CD4-positive, alpha-beta T cell treated with Interleukin-1 beta for 1 hour (primary cell): ENCODE measurements at places on chromosomes 3 and 15.

DNA sequence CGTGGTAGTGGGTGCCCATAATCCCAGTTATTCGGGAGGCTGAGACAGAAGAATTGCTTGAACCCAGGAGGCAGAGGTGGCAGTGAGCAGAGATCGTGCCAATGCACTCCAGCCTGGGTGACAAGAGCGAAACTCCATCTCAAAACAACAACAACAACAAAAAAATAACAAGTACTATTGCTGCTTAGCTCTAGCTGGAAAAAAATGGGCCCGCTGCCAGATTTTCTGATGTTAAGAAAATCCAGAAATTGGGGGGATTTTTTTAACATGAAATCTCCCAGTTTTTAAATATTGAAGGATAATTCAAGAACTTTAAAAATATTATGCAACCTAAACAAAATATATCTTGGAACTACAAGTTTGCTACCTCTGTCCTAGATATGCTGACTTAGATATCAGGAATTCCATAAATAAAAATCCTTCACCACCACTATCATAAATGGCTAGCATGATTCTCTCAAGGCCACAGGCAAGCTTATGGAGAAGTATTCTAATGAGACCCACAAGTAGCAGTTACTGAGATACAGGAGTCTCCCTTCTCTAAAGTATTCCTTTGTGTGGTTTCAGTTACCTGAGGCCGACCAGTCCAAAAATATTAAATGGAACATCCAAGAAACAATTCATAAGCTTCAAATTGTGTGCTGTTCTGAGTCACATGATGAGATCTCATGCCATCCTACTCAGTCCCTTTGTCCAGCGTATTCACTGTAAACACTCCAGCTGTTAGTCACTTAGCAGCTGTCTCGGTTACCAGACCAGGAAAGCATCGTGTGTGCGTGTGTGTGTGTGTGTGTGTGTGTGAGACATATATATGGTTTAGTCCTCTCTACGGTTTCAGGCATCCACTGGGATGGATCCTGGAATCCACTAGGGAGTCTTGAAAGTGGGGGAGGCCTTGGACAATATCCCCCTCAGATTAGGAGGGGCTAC, 277.2 kb downstream of the TBL1XR1 start:
- DNase-seq: no peak

DNA sequence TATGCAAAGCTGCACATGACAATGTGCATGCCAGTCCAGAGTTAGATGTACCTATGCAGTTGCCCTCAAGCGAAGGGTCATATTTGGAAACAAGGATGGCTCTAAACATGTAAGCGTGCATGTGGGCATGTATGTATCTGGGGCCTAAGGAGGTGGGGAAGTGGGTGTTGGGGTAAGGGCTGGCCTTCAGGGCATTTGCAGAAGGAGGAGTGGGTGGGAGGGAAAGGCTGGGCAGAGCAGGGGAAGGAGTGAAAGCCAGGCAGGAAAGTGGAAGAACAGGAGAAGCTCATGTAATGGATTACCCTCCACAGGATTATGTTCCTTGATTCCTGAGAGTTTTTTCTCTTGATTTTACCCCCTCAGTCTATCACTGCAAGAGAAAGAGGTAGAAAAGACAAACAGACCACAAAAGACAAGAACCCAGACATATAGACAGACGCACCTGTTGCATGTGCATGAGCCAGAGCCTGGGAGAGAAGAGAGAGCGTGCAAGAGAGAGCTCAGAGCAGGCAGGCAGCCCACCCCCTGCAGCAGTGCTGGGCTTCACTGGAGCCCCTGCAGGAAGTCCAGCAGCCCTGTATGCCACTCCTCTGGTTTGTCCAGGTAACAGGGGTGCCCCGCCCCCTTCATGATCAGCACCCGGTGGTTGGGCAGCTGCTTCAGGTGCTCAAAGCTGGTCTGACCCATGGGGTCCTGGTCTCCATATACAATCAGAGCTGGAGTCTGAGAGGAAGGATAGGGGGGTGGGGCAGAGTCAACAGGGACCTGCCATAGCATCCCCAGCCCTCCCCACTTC, 1.8 kb upstream of the PCBP4 start:
- no peak for DNase-seq

- DNase-seq: no peak
These were observed 156.9 kb upstream of the EIF1B start for GRCh38 chr3:40152482-40153133.

GRCh38 chr3:10930666-10931040, 61.9 kb upstream of the SLC6A1 start:
- no peak for DNase-seq

GRCh38 chr3:83842511-83842910, 1116.3 kb upstream of the CADM2 start:
- no peak for DNase-seq

DNA sequence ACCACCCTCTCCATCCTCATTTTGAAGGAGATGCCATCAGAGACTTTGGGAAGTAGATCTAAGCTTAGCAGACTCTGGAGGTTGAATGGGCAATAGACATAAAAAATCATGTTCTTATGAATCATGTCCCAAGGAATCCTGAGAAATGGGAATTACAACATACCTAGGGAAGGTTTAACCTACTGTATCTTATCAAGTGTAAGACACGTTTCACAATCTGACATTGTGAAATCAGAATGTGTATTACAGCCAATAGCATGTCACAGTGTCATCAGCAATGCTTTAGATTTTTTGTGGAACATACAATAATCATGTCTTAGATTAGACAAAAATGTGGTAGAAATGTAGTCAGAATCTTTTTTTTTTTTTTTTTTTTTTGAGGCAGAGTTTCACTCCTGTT, 332.4 kb upstream of the TLE3 start:
- DNase-seq: no peak

- DNase-seq: no peak
These were observed 47.7 kb upstream of the ANKRD28 start for GRCh38 chr3:15845475-15845874.

DNA sequence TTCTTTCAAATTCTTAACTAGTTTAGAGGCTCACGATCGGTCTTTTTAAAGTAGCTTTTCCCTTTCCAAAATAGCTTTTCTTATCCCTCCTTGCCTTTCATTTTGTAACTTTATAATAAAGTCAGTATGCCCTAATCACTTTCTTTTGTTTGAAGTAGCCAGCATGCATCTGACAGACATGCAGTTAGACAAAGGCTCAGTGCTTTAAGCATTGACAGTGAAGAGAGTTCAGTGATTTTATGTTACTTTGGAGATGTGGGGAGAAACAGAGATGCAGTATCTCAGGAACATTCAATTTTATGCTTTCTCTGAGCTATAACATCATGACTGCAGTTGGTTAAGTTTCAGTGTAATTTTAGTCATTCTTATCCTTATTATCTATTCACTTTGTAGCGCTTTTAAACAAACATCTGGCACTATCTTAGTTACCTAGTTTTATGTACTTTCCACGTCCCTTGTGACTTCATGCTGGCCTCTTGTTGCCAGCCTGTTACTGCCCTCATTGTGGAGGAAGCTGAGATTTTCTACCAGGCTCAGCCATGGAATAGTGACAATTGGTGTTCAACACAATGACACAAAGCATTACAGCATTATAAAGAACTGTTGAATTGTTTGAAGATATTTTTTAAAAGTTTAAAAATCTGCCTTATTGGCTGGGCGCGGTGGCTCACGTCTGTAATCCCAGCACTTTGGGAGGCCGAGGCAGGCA, 90.3 kb downstream of the AKAP13 start:
- no peak for DNase-seq

DNA sequence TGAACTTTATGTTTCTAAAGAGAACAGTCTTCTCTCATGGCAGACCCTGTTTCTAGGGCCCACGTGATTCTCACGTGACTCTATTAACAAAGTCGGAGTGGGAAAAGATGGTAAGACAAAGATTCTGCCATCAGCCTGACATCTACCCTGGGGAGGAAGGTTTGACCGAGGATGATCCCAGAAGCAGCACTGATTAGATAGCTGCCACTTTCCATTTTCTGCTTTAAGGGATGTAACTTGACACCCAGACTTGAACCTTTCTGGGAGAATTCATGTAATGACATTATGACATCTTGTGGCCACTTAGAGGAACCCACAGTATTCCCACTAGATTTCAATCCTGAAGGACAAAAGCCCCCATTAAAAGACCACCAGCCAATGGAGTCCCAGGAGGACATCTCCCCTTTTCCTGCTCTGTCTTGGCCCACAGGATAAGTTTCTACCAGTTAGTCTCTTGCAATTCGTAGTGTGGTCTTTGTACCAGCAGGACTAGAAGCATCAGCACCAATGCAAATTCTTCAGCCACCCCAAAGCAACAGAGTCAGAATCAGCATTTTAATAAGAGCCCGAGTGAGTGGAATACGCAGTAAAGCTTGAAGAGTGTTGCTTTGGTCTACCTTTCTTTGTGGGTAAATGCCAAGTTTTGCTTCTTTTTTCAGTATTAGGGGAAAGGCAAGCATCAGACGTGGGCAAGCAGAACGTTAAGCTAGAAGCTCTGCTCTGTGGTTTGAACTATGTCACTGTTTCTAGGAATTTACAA, 480.5 kb upstream of the PROK2 start:
- no peak for DNase-seq

DNA sequence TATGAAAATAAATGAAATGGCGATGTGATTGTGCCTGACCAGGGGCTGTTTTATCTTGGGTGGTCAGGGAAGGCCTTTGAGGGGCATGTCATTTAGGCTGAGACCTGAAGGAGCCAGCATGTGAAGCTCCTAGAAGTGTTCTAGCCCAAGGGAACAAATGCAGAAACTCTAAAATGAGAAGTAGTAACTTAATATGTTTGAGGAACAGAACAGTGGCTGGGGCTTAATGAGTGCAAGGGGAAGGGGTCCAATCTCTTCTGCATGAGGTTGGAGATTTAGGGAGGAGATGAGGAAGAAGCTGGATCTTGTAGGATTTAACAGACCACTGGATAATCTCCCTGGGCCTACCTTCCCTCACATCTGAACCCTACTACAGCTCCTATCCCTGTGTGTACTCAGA, 110.5 kb downstream of the AKAP13 start:
- no peak for DNase-seq

GRCh38 chr15:89472785-89473256, 23.6 kb downstream of the RHCG start:
- DNase-seq: peak; percentile 15

- no peak for DNase-seq
These were observed 12.5 kb upstream of the FBLN2 start for GRCh38 chr3:13536432-13536831.

GRCh38 chr15:98776607-98777281, 128.4 kb downstream of the IGF1R start:
- peak; percentile 28 for DNase-seq

DNA sequence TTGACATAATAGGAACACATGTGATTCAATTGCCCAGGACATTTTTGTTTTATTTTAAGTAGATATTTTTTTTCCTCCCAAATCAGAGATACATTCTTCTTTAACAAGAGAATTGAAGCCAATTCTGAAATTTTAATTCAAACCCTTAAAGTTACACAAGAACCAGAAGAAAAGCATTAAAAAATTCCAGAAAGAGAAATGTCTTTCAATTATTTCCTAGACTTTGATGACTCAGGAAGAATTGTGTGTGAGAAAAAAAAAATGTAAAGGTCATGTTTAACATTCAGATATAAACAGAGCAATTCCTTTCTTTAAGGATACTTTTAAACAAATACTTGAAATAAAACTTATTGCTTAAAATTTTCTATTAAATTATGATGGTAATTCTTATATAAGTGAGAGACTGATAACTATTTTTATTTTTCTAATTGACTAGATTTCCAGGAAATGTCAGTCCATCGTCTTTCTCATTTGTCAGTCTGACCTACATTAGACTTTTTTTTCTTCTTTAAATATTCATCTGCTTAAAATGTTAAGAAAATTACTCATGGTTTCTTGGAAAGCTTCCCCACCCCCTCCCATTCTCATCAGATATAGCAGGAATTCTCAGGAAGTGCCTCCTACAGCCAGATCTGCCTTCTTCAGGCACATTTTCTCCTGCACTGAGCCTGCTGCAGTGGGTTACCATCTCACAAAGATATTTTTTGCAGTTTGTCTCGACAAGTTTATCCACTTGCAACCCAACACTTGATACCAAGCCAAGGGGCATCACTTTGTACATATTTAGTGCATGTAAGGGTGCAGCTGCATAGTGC, 261.8 kb upstream of the CBLB start:
- no peak for DNase-seq

DNA sequence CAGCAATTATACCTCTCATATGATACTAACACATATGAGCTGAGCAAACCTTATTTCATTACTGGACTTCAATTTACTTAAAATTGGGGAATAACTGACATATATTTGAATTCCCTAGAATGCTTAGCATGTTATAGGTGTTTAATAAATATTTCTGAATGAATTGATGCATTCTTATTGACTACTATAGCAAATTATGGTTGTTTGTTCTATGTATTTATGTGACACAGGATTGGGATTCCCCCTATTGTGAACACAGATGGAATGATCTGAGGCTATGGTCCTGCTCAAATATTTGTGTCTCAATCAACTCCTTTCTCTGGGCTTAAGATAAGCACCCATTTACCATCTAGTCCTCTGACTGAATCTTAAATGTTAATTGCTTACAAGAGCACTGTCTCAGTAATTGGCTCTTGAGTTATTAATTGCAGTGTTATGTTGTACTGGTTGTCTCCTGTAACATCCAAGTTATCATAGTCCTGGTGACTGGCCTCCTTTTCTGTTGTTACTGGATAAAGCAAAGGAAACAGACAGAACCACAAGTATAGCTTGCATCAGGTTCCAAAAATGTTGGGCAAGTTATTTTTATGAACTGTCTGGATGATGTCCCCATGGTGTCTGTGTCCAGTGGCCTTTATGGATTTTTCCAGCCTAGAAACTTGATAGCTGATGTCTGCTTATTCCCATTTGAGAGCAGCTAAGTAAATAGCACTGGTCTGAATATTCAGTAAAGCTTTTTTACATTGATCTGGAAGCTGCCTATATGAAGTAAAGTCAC, 2.3 kb upstream of the UACA start:
- DNase-seq: no peak

DNA sequence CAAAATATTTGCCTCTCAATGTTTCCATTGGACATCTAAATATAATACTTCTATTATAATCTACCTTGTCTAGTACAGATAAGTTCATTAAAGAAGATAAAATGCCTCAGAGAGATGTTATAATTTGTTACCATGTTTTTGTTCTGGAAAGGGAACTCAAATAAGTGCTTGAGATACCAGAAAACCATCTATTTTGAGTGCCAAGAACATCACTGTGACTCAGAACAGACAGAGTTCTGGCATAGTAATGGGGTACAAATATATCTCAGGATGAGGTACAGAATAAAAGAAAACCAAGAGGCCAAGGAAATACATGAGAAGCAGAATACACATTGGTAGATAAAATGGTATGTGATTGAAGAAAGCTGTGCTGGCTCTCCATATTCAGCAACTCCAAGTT, 58.9 kb downstream of the IMPG2 start:
- no peak for DNase-seq

- DNase-seq: no peak
These were observed 1097.1 kb downstream of the ROBO1 start for GRCh38 chr3:78670746-78671145.

GRCh38 chr15:83208367-83208661, 691 bp upstream of the HDGFL3 start:
- no peak for DNase-seq

DNA sequence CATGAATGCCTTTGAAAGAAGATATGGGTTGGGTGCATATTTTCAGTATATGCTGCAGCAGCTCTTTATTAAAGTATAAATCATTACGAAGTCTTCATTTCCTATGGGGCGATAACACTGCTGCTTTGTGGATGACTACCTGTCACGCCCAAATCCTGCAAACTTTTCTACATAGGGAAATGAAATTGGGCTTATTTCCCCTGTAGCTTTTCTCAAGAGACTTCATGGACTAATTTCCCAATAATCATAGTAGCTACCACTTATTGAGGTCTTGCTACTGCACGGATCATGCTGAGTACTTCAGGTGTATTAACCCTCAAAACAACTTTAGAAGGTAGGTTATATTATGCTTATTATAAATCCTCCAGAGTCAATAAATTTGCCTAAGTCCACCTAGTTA, 8.0 kb downstream of the TGFBR2 start:
- DNase-seq: no peak
